ENCODE measurements at places on chromosomes 6 and 20.

DNA sequence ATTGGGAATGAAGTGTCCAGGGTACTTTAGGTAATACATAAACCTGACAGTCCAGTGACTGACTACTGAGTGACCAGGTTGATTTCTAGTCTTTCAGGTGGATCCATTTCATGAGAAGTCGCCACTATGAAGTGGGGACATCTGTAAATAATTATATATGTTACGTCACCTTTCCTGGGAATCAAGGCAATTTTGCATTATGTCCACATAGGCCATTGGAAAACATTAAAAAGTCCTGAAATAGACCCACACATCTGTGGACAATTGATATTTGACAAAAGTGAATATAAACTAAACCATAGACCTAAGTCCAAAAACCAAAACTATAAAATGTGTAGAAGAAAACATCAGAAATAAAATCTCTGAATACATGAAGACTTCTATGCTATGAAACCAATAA lies 231.5 kb downstream of the C6orf118 start:
- DNase-seq = no peak

DNA sequence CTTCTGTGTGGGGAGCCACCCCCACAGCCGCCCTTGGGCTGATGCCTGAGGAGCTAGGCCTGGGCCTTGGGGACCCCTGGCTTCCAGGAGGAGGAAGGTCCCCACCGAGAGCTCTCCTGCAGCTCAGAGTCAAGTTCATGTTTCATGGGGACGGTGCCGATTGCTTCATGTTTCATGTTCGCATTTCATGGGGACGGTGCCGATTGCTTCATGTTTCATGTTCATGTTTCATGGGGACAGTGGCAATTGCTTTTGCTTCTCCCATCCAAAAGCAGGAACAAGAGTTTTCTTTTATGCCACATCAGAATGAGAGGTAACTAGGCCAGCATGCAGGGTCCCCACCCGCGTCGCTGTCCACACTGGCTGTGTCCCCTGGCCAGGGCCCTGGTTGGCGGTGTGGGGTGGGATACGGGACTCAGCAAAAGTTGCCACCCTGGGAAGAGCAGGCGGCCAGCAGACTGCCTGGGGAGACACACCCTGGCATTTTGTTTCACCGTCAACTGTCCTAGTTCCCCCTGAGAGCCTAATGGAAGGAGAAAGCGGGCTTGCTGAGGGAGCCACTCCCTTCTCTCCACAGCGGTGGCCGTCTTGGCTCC lies 46.0 kb downstream of the DACT2 start:
- no peak for DNase-seq

- DNase-seq = no peak
Measured at GRCh38 chr6:127290391-127291265, 24.0 kb downstream of the RNF146 start.

GRCh38 chr6:159062564-159062945 lies 17.8 kb upstream of the TAGAP start:
- no peak for DNase-seq

DNA sequence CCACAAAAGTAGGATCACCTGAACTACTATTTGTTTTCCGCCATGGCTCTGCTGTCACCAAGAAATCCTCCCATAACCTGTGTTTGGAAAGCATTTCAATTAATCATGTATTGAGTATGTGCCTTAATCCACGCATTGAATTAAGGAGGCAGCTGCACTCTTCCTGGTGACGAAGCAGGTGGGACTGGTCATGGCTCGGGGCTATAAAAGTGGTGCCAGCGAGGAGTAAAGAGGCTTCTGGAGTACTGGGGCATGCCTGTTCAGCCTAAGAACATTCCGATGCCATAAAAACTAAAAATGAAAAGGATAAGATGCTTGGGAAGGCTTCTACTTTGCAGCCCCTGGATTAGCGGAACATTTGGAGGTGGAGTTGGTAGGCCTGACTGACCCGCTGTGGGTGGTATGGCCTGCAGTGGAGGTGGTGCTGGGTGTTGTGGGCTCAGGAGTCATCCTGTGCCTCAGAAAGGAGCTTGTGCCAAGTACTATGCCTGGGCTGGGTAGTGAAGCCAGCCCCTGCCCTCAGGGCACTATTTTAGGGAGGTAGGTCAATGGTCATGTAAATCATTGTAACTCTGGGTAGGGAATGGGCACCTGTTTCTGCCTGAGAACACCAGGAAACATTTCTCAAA lies 110.5 kb downstream of the B3GAT2 start:
- no peak for DNase-seq

DNA sequence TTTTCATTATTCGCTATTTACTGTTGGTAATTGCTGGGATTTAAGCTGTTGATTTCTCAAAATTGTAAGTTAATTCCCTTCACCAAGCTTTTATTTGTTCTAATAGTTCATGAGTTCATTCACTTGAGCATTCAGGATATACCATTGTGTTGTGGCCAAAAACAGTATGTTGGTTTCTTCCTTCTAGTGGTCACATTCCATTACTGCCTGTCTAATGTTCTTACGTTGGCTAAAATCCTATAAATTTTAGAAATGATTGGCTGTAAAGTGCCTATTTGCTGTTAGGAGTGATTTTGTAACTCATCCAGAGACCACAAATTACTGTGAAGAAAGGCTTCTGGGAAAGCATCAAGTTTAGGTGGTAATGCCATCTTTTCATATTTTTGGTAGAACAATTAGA lies 76.3 kb downstream of the FARS2 start:
- no peak for DNase-seq

DNA sequence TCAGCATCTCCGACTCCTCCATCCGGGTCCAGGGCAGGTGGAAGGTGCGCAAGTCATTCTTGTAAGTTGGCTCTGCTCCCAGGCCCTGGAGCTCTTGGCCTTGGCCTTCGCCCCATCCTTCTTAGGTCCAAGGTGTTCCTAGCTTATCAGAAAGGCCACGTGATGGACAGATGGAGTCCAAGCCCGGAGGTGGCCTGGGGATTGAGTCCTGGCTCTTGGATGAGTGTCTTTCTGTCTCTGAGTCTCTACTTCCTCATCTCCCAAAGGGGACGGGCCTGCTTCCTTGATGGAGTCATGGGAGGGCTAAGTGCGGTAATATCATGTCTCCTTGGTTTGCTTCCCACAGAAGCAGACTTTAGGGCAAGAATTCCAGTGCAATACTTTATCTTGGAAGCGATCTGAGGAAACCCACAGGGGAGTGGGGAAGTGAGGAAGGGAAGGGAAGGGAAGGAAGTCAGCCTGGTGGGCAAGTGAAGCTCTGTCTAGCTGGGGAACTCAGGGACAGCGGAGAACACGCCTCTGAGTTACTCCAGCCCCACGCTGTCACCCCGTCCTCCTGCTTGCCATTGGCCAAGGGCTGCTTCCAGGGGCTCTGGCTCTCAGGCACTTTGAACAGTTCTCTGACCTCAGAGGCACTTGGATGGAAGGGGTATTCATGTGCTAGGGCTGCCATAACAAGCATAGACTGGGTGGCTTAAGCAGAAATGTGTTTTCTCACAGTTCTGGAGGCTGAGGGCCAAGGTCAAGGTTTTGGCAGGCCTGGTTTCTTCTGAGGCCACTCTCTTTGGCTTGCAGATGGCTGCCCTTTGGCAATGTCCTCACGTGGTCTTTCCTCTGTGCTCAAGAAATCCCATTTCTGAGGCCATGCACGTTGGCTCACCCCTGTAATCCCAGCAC lies 4.8 kb downstream of the LBP start:
- no peak for DNase-seq

- no peak for DNase-seq
Measured at GRCh38 chr20:63176034-63176426, 39.9 kb downstream of the YTHDF1 start.

- DNase-seq = no peak
Measured at GRCh38 chr20:17108896-17109295, 117.9 kb upstream of the PCSK2 start.

GRCh38 chr20:64148581-64148980 lies 15.7 kb upstream of the MYT1 start:
- DNase-seq = no peak

- no peak for DNase-seq
Measured at GRCh38 chr20:37379967-37380828, 34.3 kb downstream of the SRC start.

DNA sequence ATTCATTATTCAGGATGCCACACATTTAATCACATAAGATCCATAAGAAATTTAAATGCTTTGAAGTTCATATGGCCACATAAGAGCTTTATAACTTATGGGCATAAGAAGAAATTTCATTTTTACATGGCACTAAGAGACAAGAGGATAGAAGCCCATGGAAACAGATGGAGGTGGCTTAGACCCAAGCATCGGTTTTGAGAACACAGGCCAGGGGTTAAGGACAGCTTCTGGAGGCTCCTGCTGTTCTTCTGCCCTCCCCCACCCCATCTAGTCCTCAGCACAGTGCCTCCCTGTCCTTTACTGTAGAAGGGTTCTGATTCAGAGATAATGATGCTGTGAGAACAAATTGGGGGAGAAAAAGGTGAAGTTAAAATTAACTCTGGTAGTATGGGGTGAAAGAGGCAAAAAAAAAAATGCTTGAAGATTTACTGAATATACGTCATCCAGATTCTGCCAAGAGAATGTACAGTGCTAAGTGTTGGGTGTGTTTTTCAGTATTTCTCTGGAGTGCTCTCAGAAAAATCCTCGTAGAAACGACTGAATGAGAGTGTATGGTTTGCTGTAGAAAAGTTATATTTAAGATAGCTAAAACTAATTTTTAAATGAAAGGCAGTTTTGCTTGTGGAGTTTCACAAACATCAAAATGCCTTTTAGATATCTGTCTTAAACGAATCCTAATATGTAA lies 539.7 kb downstream of the QKI start:
- DNase-seq = no peak

Data from SK-N-MC (cell line).